Parietal lobe (tissue), 2 donors: ENCODE measurements at places on chromosomes 11 and 22. TPM values are rescaled to one million over a fixed set of nuclear protein-coding genes. Genes with fewer than 3 reads are reported as not detected.

Gene APOA5
- total RNA-seq = not detected

Gene MUC5AC
- not detected for total RNA-seq

Gene C11orf86
- not detected for total RNA-seq

Gene RAC2
- not detected for total RNA-seq

Gene OR8B3
- not detected for total RNA-seq

Gene F2
- 0.63 TPM for total RNA-seq

Gene CRACR2B
- 0.63 TPM for total RNA-seq

Gene RELT
- total RNA-seq = 3.8 TPM

Gene PHLDA2
- total RNA-seq = not detected

Gene ESAM
- total RNA-seq = 4.4 TPM

Gene POU2AF2
- not detected for total RNA-seq

Gene OTOG
- total RNA-seq = 0.63 TPM

Gene KCNJ11
- total RNA-seq = 12.2 TPM

Gene MPZL2
- 0.63 TPM for total RNA-seq

Gene MAJIN
- total RNA-seq = not detected

Gene CCND1
- total RNA-seq = 5.0 TPM

Gene PDE3B
- 52.0 TPM for total RNA-seq

Gene GLYAT
- total RNA-seq = not detected

Gene TRIM49D2
- total RNA-seq = not detected

Gene DDIAS
- total RNA-seq = 2.5 TPM

Gene TMEM121B
- 16.6 TPM for total RNA-seq

Gene TBX10
- not detected for total RNA-seq

Gene OR52I2
- not detected for total RNA-seq

Gene LRP4
- 13.8 TPM for total RNA-seq

Gene OR51A7
- total RNA-seq = not detected

Gene RFPL1
- not detected for total RNA-seq
